ENCODE measurements at places on chromosomes 2 and 18. TPM values are rescaled to one million over a fixed set of nuclear protein-coding genes. Genes with fewer than 3 reads are reported as not detected.

DNA sequence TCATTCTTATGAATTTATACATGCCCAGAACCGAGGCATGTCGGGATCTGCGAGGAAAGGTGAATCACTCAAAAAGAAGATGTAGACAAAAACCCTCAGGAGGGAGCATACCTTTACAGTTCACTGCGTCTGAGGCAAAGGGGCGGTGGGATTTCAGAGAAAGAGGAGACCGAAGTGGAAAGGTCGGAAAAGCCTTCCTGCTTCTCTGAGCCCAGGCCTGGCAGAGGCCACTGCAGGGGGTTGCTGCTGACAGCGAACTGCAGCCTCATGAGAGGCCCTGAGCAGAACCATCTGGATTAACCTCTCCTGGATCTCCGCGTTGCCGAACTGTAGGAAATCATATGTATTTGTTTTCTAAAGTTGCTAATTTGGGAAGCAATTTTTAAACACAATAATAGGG lies 713.1 kb upstream of the SOX11 start:
- no peaks in the 10 kb centered on the region for H3K36me3 ChIP-seq
- no peak overlapping the region for H3K4me3 ChIP-seq
- H3K27ac ChIP-seq: no peak overlapping the region
- no peak for DNase-seq
- H3K27me3 ChIP-seq: no peaks in the 10 kb centered on the region

DNA sequence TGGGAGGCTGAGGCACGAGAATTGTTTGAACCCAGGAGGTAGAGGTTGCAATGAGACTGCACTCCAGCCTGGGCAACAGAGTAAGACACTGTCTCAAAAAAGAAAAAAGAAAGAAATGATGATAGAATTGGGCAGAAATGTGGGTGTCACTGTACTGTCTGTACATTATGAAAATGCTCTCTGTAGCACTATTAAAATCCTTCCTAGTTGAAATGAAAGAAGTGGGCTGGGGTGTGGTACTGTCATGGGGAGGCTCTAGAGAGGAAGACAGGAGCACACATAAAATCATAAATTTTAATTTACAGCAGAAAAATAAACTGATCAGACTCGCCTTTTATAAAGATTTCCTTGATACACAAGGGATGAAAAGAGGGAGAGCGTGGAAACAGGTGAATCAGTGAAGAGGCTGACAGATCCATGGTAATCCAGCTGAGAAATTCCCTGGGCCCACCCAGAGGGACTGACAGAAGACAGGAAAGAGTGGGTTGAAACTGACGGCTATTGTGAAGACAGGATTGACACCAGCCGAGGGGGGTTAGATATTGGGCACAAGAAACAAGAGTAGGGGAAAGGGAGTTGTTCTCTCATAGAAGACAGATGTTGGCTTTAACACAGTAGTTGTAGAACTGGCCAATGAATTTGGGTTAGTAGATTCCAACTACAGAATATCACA lies 96.4 kb upstream of the ATL2 start:
- H3K4me3 ChIP-seq: no peak overlapping the region
- no peak for DNase-seq
- H3K27me3 ChIP-seq: no peaks in the 10 kb centered on the region
- no peak overlapping the region for H3K27ac ChIP-seq
- no peaks in the 10 kb centered on the region for H3K36me3 ChIP-seq

DNA sequence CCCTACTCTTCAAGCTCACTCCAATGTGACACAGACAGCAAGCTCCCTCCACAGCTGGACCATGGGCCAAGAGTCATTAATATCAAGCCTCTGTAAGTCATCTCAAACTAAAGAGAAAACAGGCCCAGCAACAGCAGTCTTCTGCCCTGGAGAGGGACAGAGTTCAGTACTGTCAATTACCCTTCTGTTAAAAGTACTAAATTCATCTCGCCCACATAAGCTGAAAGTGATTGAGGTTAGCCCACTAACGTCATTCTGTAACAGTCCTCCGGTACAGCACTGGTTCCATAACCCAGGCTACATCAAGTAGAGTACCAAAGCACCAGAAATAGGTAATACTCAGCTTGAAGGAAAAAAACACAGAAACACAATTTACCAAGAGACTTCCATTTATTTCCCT lies 25.9 kb downstream of the THADA start:
- DNase-seq: no peak
- H3K27me3 ChIP-seq: no peaks in the 10 kb centered on the region
- H3K4me3 ChIP-seq: no peak overlapping the region
- H3K4me1 ChIP-seq: no peaks in the 10 kb centered on the region
- no peak overlapping the region for H3K27ac ChIP-seq

DNA sequence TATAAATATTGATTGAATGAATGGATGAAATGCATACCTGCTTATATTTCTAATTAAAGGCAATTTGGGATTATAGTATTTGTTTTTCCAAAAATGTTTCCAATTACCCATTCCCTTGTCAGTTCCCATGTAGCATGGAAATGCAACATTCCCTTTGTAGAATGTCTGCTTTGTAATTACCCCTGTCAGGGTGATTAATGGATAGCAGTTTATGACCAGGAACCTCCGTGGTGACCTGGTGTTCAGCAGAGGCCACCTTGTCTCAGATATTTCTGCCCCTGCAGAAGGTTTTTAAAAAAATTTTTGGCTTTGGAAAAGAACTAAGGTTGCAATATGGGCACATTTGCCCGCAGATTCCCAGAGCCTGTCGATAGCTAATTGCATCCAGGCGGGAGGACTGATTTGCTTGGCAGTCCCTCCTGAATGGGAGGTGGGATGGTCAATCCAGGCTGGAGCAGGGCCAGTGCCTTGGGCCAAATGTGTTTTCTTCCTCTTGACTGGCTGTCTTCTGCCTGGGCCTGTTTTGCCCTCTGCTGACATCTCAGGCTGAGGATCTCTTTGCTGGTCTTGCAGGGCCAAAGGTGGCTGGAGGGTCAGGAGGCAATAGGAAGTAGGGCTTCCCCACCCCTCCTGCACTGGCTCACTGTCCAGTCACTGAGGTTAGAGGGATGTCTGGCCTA lies 82.1 kb downstream of the TMEM182 start:
- DNase-seq: no peak
- H3K36me3 ChIP-seq: no peaks in the 10 kb centered on the region
- H3K4me1 ChIP-seq: no peaks in the 10 kb centered on the region
- no peaks in the 10 kb centered on the region for H3K27me3 ChIP-seq

DNA sequence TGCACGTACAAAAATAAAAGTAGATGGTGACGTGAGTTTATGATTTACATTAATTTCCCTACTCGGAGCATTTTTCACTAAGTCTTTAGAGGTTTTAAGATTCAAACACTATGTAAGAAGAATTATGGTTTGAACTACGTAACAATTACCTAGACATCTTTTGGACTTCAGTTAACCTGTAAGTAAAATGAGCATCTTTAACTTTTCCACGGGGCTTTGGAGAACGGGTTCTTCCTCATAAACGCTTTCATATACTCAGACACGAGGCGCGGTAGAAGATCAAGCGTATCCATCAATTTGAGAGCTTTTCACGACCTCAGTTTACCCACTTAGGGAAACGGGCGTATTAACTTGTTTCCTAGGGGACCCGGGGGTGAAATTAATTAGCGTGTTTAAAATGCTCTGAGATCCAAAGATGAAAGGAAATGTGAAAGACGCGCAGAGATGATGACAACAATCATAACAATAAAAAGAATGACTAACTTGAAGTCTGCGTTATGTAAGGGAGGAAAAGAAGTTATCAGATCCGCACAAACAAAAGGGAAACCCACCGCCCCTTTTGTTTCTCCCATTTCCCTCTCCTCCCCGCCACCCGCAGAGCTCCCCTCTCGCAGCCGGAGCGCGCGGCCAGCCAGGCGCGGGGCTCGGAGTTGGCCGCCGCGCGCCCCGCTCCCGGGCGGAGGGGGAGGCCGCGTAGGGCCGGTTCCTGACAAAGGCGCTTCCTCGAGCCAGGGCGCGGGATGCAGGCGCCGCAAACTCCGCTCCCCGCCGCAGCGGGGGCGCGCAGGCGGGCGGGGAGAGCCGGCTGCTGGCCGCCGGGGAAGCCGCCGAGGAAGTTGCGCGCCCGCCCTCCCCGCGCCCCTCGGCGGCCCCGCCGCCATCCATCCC lies 807 bp downstream of the PELI1 start:
- DNase-seq: no peak
- peak overlapping the region; percentile 99 for H3K27ac ChIP-seq
- peak overlapping the region; percentile 94 for H3K4me3 ChIP-seq
- no peaks in the 10 kb centered on the region for H3K27me3 ChIP-seq
- no peaks in the 10 kb centered on the region for H3K36me3 ChIP-seq
- peaks cover 26% of the 10 kb centered on the region for H3K4me1 ChIP-seq

GPR155 gene
- 4.1 TPM for total RNA-seq

- no peak for DNase-seq
- H3K27ac ChIP-seq: no peak overlapping the region
- no peaks in the 10 kb centered on the region for H3K4me1 ChIP-seq
- H3K27me3 ChIP-seq: no peaks in the 10 kb centered on the region
- H3K36me3 ChIP-seq: no peaks in the 10 kb centered on the region
Measured at GRCh38 chr18:46771141-46771540, 14.3 kb upstream of the ST8SIA5 start.

GRCh38 chr2:41540272-41540998 lies 507.4 kb upstream of the PKDCC start:
- H3K27me3 ChIP-seq: no peaks in the 10 kb centered on the region
- DNase-seq: no peak
- no peaks in the 10 kb centered on the region for H3K36me3 ChIP-seq
- no peaks in the 10 kb centered on the region for H3K4me1 ChIP-seq
- H3K4me3 ChIP-seq: no peak overlapping the region

RAB17 gene
- 82.8 TPM for total RNA-seq

KCNG2 gene
- total RNA-seq: 1.1 TPM

DNA sequence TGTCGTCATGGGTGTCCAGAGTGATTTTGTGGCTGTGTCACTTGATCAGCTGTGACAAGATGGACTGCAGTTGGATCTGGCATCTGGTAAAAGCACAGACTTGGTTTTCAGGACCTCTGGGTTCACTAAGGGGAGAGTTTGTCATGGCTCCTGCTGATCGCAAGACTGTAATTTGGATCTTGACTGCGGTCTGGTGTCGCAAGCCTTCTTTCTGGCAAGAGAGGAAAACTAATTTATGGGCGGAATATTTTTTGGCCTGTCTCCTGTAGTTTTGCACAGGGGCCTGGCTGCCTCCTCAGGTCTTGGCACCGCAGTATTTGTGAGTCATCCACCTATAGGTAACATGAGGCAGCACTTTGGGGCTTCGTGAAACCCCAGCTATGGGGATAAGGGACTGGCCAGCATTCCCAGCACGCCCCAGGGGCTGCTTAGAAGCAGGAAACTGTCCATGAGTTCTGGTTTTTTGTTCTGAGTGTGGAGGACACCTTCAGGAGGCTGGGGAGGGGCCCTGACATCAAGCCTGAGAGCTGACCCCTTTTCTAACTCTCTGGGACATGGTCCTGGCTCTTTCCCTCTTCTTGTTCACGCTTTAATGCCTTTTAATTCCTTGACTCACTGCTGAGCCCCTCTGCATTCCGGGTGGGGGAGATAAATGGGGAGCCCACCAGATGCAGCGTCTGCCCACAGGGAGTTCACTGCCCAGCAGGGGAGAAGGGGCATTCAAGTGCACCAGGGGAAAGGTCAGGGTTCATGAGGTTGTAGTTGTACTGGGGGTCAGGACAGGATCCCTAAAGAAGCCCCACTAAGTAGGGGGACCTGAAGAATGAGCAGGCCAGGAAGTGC lies 12.2 kb downstream of the SH3BP4 start:
- no peaks in the 10 kb centered on the region for H3K36me3 ChIP-seq
- H3K27me3 ChIP-seq: no peaks in the 10 kb centered on the region
- DNase-seq: no peak
- peaks cover 11% of the 10 kb centered on the region for H3K4me1 ChIP-seq
- H3K4me3 ChIP-seq: no peak overlapping the region
- no peak overlapping the region for H3K27ac ChIP-seq

GRCh38 chr2:219967247-219968245 lies 340.1 kb downstream of the SLC4A3 start:
- H3K27ac ChIP-seq: no peak overlapping the region
- no peaks in the 10 kb centered on the region for H3K27me3 ChIP-seq
- DNase-seq: no peak
- no peaks in the 10 kb centered on the region for H3K36me3 ChIP-seq

TANC1 gene
- 43.8 TPM for total RNA-seq

PLCD4 gene
- not detected for total RNA-seq

DNA sequence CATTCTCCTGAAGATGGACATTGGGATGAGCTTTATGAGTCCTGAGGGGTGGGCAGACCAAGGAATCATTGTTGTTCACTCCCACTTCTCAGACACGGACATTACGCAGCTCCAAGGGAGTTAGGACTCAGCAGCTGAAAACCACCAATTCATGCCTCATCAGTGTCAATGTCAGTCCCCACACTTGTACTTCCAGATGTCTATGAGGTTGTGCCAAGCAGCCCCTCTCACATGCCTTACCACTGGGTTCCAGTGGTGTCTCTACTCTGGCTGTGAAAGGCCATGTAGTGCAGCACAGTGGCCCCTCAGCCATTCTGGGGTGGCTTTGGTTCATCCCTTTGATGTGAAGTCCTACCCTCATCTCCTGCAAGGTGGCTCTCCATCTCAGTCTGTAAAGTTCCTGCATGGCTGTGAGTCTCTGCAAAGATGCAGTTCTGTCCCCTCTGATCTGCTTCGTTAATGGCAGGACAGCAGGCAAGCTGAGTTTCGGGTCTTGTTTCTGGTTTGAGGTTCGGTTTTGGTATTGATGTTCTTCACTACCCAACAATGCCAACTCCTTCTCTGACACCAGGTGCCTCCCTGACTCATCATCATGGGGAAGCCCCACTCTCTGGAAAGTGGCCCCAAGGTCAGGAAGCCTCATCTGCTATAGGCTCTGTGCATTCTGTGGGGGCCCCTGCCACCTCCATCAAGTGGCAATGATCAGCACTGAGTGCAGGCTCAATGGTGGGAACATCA lies 14.0 kb upstream of the COL6A3 start:
- no peak for DNase-seq
- H3K36me3 ChIP-seq: no peaks in the 10 kb centered on the region
- no peaks in the 10 kb centered on the region for H3K27me3 ChIP-seq
- peaks cover 5% of the 10 kb centered on the region for H3K4me1 ChIP-seq
- no peak overlapping the region for H3K27ac ChIP-seq

- no peaks in the 10 kb centered on the region for H3K27me3 ChIP-seq
- no peak for DNase-seq
- H3K36me3 ChIP-seq: no peaks in the 10 kb centered on the region
- no peaks in the 10 kb centered on the region for H3K4me1 ChIP-seq
Measured at GRCh38 chr2:40210344-40210967, 241.4 kb downstream of the SLC8A1 start.

EIF2AK2 gene
- 20.8 TPM for total RNA-seq

DNA sequence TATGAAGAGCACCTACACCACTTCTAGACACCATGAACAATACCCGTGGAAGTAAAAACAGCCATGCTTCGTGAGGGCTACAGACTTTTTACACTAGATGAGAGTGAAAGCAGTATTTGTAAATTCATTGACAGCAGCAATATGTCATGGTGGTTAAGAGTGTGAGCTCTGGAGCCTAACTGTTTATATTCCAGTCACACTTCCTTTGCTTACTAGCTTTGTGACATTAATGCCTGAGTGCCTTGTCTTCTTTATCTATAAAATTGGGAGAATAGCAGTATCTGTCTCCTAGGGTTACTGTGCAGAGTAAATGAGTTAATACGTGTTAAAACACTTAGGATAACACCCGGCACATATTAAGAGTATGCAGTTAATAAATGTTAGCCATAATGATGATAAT lies 33.8 kb upstream of the RPRM start:
- H3K27me3 ChIP-seq: no peaks in the 10 kb centered on the region
- H3K4me3 ChIP-seq: no peak overlapping the region
- no peak overlapping the region for H3K27ac ChIP-seq
- no peaks in the 10 kb centered on the region for H3K36me3 ChIP-seq

GRCh38 chr2:176091329-176092258 lies 927 bp upstream of the HOXD13 start:
- no peak overlapping the region for H3K4me3 ChIP-seq
- H3K27me3 ChIP-seq: no peaks in the 10 kb centered on the region
- DNase-seq: no peak
- no peaks in the 10 kb centered on the region for H3K36me3 ChIP-seq
- H3K4me1 ChIP-seq: peaks cover 23% of the 10 kb centered on the region
- H3K27ac ChIP-seq: no peak overlapping the region
